ENCODE measurements at places on chromosomes 5 and 9.

- peak; percentile 63 for DNase-seq
Observed at GRCh38 chr5:134371834-134372340, 518 bp downstream of the UBE2B start.

GRCh38 chr5:72159501-72159911, 52.2 kb downstream of the MAP1B start:
- peak; percentile 53 for DNase-seq

- no peak for DNase-seq
Observed at GRCh38 chr9:103362986-103363385, 367.9 kb downstream of the CYLC2 start.

DNA sequence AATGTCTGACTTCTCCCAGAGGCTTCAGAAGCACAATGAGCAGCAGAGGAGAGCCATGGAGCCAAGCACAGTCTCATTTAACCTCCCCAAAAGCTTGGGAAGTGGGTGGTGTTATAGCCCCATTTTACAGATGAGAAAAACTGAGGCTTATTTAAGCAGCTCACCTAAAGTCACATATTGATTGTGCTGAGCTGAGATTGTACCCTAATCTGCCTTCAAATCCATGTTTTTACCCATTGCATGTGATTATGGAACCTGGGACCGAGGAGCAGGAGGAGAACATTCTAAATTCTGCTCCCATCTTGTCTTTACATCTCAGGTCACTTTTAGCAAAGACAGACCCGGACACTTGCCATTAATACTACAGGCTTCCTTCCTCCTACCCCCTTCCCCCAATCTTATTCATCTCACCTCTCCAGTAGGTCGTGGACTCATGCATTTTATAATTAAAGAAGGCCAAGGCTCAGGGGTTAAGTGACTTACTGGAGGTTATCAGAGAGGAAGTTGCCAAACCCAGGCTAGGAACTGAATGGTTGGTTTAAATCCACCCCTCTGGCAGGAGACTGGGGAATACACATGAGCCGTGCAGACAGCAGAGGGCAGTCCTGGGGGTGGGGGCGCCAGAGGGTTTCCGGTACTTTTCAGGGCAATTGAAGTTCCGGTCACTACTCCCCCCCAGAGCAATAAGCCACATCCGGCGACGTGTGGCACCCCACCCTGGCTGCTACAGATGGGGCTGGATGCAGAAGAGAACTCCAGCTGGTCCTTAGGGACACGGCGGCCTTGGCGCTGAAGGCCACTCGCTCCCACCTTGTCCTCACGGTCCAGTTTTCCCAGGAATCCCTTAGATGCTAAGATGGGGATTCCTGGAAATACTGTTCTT, 51.0 kb upstream of the IL17B start:
- DNase-seq: no peak

DNA sequence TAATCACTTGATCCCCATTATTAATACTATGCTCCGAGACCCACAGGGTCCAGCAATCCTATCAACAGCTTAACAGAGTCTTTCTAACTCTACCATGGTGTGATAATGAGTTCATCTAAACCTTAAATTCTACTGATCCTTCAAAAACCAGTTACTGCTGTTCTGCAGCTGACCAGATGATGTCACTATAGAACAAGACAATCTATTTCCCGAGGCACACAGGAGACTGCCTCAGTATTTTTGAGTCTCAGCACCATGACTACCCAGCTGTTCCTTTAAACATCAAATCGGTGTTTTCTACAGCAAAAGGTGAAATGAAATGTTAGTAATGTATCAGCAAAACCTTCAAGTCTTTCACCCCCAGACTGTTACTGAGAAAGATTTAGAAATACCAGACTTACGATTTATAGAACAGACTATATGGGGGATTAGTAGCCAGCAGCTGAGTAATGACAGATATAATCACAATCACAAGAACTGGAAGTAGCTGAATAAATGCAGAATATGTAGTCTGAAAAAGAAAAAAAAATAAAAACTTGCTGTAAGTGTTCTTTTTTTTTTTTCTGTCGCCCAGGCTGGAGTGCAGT, 16.9 kb downstream of the DNAJC18 start:
- peak; percentile 72 for DNase-seq

- DNase-seq: peak; percentile 81
Observed at GRCh38 chr9:100427366-100428263, 672 bp downstream of the MSANTD3 start.

- no peak for DNase-seq
Observed at GRCh38 chr9:17081351-17081750, 53.5 kb upstream of the CNTLN start.

DNA sequence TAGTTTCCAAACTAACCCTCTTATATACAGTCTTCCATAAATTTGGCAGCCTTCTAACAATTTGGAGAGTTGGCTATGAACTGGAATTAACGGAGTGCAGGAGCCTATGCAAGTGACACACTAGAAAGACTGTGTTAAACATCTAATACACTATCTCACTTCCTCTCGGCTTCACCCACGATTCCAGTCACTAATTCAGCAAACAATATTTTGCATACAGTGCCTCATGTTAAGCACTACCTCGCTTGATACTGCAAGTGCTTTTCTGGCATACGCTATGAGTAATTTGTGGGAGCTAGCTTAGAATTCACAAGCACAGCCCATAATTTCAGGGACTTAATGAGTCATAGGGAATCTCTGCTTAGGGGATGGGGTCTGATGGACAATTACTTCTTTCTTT, 102.5 kb downstream of the ST8SIA4 start:
- DNase-seq: no peak

DNA sequence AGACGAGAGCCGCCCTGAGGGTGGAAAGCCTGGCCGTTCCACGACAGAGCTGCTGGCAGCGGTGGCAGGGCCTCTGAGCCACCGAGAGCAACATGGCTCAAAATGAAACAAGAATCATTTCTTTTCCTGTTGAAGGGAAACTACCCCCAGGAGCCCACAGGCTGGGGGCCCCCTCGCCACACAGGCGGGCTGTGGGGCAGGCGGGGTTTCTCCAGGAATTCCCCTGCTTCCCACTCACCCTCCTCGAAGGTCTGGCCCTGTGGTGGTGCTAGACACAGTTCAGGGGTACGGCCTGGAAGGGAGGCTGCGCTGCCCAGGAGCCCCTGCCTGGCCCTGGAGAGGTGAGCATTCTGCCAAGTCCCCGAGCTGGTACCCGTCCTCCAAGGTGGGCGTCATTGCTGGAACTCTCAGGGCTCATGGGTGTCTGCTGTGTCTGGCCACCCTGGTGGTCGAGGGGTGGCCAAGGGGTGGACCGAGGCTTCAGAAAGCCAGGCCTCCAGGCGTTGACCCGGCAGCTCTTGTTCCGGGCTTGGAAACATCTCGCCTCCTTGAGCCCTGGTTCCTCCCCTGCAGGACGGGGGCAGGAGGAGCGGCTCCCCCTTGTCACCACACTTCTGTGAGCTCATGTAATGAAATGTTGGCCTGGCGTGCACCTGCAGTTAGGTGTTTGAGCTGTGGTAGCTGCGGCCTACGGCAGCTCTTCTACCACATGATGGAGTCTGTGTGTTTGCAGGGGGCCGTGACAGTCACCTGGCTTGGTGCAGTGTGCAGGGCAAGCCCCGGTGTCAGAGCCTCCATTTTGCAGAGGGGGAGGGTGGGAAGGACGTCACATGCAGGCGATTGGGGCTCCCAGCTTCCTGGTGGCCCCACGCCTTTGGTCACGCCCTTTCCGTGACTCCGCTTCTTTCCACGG, 65.3 kb downstream of the RXRA start:
- no peak for DNase-seq

DNA sequence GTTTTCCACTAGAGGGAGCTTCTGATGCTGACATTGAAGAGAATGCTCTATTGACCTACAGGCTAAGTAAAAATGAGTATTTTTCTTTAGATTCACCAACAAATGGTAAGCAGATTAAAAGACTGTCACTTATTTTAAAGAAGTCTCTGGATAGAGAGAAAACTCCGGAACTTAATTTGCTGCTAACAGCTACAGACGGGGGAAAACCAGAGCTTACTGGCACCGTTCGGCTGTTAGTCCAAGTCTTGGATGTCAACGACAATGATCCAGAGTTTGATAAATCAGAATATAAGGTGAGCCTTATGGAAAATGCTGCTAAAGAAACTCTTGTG, 764 bp downstream of the PCDHA11 start:
- no peak for DNase-seq

- DNase-seq: no peak
Observed at GRCh38 chr5:178170455-178170854, 16.7 kb downstream of the GMCL2 start.

- DNase-seq: peak; percentile 89
Observed at GRCh38 chr5:110738812-110739651, at the start of gene SLC25A46. TSS of gene SLC25A46 (plus strand) at chr5:110739007. CDS start at chr5:110739120, 113 bp downstream.

- no peak for DNase-seq
Observed at GRCh38 chr5:62083247-62083646, 222.8 kb upstream of the KIF2A start.

GRCh38 chr9:108727580-108728111, 128.1 kb downstream of the ACTL7B start:
- DNase-seq: no peak

- no peak for DNase-seq
Observed at GRCh38 chr5:125196481-125197111, 450.2 kb upstream of the ZNF608 start.

DNA sequence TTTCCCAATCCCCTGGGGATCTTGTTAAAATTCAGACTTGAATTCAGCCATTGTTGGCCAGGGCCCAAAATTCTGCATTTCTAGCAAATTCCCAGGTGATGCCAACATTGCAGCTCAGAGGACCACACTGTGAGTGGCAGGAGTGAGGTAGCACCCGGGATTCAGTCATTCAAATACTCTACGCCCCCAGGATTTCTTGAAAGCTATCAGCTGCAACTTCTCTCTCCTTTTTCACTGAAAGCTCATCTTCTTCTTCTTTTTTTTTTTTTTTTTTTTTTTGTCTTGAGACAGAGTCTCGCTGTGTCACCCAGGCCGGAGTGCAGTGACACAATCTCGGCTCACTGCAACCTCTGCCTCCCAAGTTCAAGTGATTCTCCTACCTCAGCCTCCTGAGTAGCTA, 19.3 kb upstream of the ANKH start:
- DNase-seq: no peak

GRCh38 chr5:168801567-168801966, 222.4 kb upstream of the PANK3 start:
- no peak for DNase-seq

GRCh38 chr5:145718956-145719355, 116.2 kb downstream of the PRELID2 start:
- DNase-seq: peak; percentile 45

GRCh38 chr9:84709056-84709455, 39.5 kb downstream of the NTRK2 start:
- no peak for DNase-seq

DNA sequence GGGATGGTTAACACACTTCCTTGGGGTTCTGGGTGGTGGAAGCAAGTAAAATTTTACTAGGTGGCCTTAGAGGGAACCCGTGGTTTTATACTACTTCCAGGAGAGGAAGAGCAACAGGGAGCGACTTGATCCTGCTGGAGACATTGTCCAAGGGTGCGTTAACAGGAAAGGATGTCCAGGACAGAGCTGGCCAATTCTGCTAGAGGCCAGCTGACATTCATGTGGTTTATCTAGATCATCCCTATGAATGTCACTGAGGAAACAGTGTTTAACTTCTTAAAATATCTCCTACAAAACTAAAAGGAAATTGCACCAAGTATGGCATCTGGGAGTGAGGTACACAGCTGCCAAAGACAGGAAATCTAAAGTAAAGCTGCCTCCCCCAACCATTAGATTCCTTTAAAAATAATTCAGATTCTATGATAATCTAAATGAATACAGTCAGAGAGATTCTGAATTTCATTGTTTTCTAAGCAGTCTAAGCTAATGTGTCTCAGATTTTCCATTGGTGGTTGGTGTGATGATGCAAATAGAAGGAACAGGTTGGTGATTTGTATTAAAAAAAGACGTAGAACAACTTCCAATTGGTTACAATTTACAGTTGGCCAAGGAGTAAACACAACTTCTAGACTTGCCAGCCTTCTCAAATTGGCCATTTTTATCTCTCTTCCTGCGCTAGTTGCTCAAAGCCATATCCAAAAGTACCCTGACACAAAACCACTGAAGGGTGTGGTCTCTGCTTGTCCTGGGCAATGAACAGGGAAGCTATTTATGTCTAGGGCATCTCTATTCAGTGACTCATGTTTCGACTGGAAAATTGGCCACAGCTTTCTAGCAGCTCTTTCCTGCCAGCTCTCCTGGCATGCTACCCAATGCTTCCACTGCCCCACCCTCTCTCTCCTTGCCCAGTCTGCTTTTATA, 574.7 kb upstream of the MEF2C start:
- peak; percentile 0 for DNase-seq

DNA sequence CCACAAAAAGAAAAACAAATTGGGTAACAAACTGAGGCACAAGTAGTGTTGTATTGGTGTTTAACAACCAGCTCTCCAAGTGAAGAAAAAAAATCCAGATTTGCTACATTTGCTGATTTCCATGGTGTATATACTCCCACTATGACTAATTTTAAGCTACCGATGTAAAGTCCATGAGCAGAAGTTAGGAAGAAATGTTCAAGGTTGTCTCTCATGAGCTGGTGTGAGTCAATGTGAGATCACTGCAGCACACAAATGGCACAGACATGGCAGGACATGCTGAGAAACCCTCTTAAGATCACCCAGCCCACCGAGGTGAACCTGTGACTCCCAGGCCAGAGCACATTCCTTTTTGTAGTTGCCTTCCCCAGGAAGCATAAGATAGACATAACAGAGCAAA, 36.2 kb downstream of the SLC44A1 start:
- DNase-seq: peak; percentile 53

DNA sequence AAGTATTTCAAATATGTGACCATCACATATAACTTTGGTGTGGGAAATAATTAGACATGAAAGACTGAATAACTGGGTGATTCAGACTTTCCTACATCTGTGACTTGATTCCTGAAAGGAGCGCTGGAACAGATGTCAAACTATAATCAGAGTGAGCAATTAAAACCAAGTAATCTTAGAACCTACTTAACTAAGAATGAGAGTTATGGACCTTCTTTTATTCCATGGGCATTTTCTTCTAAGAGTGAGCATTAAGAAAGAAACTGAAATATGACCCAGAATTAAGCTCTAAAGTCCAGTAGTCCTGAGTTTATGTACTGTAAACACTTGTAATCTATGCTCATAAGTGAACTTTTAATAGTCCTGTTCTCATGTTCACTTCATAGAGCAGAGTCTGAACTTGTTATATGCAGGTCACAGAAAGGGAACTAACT, 68.4 kb downstream of the PAM start:
- peak; percentile 63 for DNase-seq

DNA sequence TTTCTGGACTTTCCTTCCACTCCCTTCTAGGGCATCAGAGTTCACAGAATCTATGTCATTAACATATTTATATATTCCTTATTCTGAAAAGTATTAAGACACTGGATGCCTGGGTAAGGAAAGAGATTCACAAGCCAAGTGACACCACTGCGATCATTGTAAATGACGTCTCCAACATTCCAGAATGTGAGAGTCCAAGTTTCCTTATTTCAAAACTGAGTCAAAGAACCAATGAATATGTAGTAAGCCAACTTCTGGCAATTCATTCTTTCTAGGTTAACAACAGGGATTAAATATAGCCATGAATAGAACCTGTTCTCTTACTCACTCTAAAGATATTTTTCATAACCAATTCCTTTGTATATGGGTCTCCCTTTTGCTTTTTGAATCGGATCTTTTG, 18.1 kb downstream of the RAI14 start:
- DNase-seq: peak; percentile 94
